ENCODE measurements at places on chromosomes 13 and 19. TPM values are rescaled to one million over a fixed set of nuclear protein-coding genes. Genes with fewer than 3 reads are reported as not detected.

DNA sequence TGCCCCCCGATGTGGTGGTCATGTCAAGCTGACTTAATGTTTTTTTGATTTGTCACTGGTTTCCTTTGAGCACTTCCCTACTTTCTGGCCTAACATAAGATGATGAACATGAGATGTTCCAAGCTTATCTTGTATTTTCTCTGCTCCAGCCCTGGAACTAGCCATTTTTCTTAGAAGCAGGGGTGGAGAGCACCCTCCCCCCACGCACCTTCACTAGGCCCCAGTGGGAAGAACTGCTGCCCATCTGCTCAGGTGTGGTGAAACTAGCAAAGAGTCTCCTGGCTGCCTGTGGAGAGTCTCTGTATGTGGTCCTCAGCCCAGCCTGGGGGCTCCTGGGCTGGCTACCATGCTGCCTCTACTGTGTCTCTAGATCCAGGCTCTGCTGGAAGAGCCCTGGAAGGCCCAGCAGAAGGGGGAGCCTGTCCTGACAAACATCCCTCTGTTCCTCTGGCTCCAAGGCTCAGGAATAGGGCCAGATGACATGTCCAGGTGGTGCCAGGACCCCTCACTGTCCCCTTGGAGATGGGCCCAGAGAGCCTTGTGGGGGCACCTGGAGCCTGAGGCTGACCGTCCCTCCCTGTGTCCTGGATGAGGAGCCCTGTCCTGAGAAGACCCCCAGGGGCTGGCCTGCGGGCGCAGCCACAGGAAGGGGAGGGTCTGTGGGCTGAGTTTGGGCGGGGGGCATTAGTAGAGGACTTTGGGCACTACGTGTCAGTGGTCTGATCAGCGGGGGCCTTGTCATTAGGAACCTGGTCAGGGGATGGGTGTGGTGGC, 4.8 kb upstream of the ZNF14 start:
- H3K36me3 ChIP-seq, result no peaks in the 10 kb centered on the region
- no peak for DNase-seq
- H3K27me3 ChIP-seq, result no peaks in the 10 kb centered on the region
- no peak overlapping the region for H3K4me3 ChIP-seq
- no peaks in the 10 kb centered on the region for H3K4me1 ChIP-seq
- no peak overlapping the region for H3K27ac ChIP-seq

The C13orf42 gene
- not detected for total RNA-seq

- no peaks in the 10 kb centered on the region for H3K27me3 ChIP-seq
- no peak for DNase-seq
Observed at GRCh38 chr13:38905861-38906260, 84.8 kb downstream of the STOML3 start.

GRCh38 chr13:46909042-46909441, 12.2 kb upstream of the HTR2A start:
- H3K4me3 ChIP-seq, result no peak overlapping the region
- no peak for DNase-seq
- H3K27ac ChIP-seq, result no peak overlapping the region
- no peaks in the 10 kb centered on the region for H3K27me3 ChIP-seq
- H3K4me1 ChIP-seq, result no peaks in the 10 kb centered on the region

The CPB2 gene
- not detected for total RNA-seq

- H3K36me3 ChIP-seq, result no peaks in the 10 kb centered on the region
- H3K4me3 ChIP-seq, result peak overlapping the region; percentile 63
- H3K27ac ChIP-seq, result peak overlapping the region; percentile 93
- no peaks in the 10 kb centered on the region for H3K4me1 ChIP-seq
- peak; percentile 36 for DNase-seq
- no peaks in the 10 kb centered on the region for H3K27me3 ChIP-seq
Observed at GRCh38 chr19:10961073-10961860, 437 bp downstream of the SMARCA4 start.

DNA sequence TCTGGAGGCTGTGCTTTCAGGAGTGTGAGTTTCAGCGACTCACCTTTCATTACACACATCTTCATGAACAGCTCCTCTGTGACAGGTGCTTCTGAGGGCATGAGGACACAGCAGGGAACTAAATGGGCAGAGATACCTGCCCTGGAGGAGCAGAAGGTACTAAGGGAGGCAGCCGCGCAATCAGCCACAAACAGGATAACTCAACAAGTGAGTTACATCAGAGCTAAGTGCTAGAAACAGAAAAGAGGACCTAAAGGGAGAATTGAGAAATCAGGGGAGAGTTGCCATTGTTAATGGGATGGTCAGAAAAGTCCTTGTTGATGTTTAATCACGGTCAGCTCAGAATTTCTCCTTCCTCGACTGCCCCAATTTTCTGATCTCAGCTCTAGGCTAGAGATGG, 42.5 kb downstream of the SYDE1 start:
- H3K27me3 ChIP-seq, result no peaks in the 10 kb centered on the region
- H3K27ac ChIP-seq, result no peak overlapping the region
- no peaks in the 10 kb centered on the region for H3K36me3 ChIP-seq
- H3K4me1 ChIP-seq, result no peaks in the 10 kb centered on the region

GRCh38 chr13:21709697-21710096, 38.8 kb downstream of the FGF9 start:
- no peak overlapping the region for H3K27ac ChIP-seq
- H3K4me3 ChIP-seq, result no peak overlapping the region
- no peaks in the 10 kb centered on the region for H3K27me3 ChIP-seq
- no peaks in the 10 kb centered on the region for H3K4me1 ChIP-seq

DNA sequence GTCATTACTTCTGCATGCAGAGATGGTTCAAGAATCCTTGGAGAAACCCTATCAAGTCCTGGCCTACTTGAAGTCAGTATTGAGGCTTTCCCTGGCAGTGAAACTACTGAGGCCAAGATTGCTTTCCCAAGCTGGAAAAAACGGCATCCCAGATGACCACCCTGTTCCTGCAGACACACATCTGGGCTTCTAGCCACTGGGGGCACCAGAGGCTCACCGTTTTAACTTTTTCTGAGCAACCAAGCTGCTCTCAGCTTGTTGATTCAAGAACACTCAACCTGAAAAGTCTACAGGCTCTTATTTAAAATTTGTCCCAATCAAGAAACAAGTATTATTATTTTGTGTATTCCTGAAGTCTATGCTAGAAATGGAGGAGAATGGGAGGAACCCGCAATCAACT, 66.6 kb downstream of the SPRYD7 start:
- H3K36me3 ChIP-seq, result no peaks in the 10 kb centered on the region
- H3K4me3 ChIP-seq, result no peak overlapping the region
- no peak overlapping the region for H3K27ac ChIP-seq
- no peak for DNase-seq
- H3K27me3 ChIP-seq, result no peaks in the 10 kb centered on the region

GRCh38 chr13:76336889-76337844, 549.0 kb downstream of the KCTD12 start:
- no peak for DNase-seq
- H3K4me3 ChIP-seq, result no peak overlapping the region
- peaks cover 2% of the 10 kb centered on the region for H3K36me3 ChIP-seq
- H3K4me1 ChIP-seq, result no peaks in the 10 kb centered on the region

GRCh38 chr19:14440049-14440448, 6.9 kb downstream of the PKN1 start:
- H3K4me3 ChIP-seq, result no peak overlapping the region
- H3K36me3 ChIP-seq, result no peaks in the 10 kb centered on the region
- no peaks in the 10 kb centered on the region for H3K4me1 ChIP-seq
- DNase-seq, result peak; percentile 31
- no peaks in the 10 kb centered on the region for H3K27me3 ChIP-seq

DNA sequence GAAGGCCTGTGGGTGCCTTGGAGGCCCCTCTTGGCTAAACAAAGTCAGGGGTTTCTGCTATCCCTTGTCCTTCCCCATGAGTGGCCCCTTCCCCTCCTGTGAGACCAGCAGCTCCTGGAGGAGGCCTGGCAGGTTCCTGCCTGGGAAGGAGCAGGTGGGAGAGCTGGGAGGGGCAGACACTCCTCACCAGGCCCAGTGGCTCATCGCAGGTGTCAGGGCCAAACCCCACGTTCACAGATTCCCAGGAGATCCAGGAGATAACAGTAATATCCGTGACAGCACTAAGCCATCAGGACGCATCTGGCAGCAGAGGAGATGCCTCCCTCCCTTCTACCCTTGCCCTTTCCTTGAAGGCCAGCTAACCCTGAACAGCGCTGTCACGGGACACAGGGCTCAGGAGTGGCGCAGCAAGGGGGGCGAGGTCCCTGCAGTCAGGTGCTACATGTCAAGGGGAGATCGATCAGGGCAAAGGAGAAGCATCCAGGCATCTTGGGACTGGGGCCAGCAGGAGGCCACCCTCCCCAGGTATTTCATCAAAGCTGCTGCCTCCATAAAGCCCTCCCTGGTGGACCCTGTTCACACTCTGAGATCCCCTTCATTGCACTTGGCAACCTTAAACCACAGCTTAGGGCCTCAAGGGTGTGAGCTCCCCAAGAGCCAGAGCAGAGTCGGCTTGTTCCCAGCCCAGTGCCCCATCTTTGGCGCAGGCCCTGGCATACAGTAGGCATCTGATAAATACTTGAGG, 4.8 kb downstream of the CEBPA start:
- DNase-seq, result peak; percentile 4
- H3K4me3 ChIP-seq, result no peak overlapping the region
- H3K27ac ChIP-seq, result no peak overlapping the region
- no peaks in the 10 kb centered on the region for H3K4me1 ChIP-seq

The RUBCNL gene
- total RNA-seq, result 11.8 TPM

DNA sequence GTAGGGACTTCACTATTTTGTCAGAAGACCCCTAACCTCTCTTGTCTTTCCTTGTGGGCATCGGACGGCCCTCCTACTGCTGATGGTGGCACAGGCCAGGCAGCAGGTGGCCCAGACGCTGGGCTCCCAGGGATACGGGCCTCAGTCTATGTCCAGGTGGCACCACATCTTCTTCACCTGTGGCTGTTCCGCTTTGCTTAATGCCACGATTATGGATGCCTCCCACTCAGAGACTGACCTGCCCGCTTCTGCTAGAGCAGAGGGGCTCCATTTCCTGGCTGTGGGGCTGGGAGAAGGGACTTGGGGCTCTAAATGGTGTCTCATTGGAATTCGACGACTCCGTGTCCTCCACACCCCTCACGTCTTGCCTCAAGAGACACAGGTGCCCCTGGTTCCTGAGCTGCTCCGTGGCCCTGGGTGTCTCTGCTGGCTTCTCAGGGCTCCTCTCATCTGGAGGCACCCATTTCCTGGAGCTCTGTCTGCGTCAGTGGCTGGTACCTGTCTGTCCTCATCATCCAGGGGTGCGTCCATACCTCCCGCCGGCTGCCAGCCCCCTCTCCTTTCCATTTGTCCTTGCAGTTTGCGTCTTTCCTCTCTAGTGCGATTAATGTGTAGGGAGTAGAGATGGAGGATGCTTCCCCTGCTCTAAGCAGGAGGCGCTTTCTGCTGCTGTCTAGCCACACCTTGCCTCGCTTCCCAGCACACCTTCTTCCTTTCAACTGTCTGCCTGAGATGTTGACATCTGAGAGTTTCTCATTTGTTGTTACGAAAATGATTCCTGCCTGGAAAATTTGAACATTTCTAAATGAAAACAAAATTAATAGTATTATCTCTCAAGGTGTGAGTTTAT, 63.4 kb downstream of the TEX29 start:
- no peak overlapping the region for H3K27ac ChIP-seq
- no peaks in the 10 kb centered on the region for H3K4me1 ChIP-seq
- no peak overlapping the region for H3K4me3 ChIP-seq
- no peak for DNase-seq
- H3K27me3 ChIP-seq, result no peaks in the 10 kb centered on the region

DNA sequence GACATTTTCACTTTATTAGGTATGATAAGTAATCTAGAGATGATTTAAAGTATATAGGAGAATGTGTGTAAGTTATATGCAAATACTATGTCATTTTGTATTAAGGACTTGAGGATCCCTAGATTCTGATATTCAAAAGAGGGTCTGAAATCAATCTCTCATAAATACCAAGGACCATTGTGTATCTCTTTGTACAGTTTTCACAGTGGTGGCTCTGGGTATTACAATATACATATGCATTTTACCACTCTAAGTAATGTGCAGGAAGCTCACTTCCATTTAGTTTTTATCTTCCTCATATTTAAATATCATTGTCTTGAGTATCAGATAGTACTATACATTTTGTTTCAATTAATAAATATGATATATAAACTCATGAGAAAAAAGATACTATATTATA, 862.6 kb upstream of the PCDH20 start:
- no peak overlapping the region for H3K4me3 ChIP-seq
- H3K36me3 ChIP-seq, result no peaks in the 10 kb centered on the region
- DNase-seq, result no peak
- no peaks in the 10 kb centered on the region for H3K27me3 ChIP-seq
- H3K4me1 ChIP-seq, result no peaks in the 10 kb centered on the region

The ZNF730 gene
- total RNA-seq, result not detected

DNA sequence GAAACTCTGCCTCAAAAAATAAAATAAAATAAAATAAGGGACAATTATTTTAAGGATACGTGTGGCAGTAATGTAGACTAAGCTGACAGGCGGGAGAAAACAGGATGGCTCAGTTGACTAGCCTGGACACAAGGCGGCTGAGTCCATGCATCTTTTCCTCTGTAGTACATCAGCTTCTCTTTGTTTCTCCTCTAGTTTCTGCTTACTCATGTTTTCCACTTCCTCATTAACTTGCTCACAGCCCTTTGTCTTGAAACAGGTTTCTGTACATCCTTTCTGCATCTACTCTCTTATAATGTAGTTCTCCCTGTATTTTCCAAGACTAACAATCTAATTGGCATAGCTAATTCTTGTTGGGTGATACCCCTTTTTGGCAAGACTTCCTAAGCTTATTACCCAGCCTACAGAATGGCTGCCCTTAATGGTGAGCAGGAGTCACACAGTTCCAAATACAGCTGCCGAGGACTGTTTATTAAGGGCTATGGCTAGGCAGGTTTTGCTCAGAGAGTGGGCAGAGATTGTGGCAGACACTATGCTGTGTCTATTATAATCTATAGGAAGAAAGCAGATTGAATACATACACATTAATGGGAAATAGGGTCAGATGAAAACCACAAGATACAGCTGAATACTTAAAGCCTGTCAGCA, 58.7 kb upstream of the KLF5 start:
- H3K36me3 ChIP-seq, result no peaks in the 10 kb centered on the region
- no peaks in the 10 kb centered on the region for H3K4me1 ChIP-seq
- no peak overlapping the region for H3K27ac ChIP-seq
- no peaks in the 10 kb centered on the region for H3K27me3 ChIP-seq
- no peak for DNase-seq

DNA sequence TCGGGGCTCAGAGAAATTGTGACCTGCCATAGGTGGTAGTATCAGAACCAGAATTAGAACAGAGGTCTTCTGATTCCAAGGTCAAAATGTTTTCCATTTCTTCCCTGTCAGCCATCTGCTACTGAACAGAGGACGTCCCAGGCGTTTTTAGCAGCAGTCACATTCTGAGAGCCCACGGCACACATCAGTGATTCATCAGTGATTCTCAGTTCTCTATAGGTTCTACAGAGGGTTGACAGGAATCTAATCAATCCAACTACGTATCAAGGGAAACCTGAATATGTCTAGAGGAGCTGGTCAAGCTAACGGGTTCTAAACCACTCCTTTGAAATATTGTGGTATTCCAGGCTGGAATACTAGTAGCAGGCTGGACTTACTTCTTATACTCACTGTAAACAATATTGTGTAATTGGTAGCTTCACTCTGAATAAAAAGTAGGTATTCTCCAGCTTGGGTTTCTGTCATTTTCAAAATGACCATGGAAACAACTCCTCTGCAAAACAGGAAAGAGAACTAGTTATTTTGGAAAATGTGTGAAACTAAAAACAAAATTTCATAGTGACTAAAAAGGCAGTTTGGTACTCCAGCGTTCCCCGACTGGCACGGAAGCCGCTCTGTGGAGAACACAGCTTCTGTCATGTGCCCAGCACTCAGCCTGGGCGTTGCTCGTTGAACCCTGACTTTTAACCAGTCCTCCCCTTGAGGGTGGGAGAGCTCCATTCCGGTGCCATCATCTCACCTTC, 43.2 kb downstream of the FLT3 start:
- no peak for DNase-seq
- no peaks in the 10 kb centered on the region for H3K36me3 ChIP-seq
- no peak overlapping the region for H3K27ac ChIP-seq

The RFPL4AL1 gene
- not detected for total RNA-seq

GRCh38 chr13:26021956-26022355, 29.9 kb downstream of the SHISA2 start:
- H3K27ac ChIP-seq, result no peak overlapping the region
- H3K36me3 ChIP-seq, result no peaks in the 10 kb centered on the region
- no peak for DNase-seq
- no peak overlapping the region for H3K4me3 ChIP-seq
